Hypothalamus (tissue), 51 donors: ENCODE measurements at places on chromosomes 5 and 9.

GRCh38 chr5:167576126-167576525 is 715.3 kb upstream of the WWC1 start:
- no peak for DNase-seq

DNA sequence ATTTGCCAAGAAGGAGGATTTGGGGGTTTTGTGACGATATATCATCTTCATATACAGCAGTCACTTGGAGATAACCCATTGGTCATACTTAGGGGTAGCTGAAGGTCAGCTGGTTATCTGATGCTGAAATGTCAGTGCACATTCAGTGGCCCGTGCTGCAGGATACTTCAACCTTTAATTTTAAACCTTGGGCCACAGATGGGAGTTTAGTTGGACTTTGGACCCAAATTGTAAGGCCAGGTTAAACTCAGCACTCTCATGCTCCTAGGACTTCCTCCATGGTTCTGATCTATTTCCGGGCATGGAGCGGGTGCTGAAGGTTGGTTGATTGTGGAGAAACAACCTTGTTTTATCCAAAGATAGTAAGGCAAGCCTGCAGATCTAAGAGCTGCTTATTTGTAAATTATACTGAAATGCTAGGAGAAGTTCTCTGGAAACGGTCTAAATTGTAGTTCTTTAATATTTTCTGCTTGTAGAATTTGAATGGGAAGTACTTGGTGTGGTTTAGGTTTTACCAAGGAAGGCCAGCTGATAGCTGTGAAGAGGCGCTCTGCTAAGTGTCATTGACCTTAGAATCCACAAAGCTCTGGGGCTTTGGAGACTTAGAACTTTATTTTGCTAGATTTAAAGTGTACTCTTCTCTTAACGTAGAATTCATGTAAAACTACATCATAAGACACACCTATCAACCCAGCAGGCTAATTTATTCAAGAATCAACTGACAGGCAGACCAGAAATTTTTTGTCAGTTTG is 38.6 kb downstream of the SLC44A1 start:
- no peak for DNase-seq

DNA sequence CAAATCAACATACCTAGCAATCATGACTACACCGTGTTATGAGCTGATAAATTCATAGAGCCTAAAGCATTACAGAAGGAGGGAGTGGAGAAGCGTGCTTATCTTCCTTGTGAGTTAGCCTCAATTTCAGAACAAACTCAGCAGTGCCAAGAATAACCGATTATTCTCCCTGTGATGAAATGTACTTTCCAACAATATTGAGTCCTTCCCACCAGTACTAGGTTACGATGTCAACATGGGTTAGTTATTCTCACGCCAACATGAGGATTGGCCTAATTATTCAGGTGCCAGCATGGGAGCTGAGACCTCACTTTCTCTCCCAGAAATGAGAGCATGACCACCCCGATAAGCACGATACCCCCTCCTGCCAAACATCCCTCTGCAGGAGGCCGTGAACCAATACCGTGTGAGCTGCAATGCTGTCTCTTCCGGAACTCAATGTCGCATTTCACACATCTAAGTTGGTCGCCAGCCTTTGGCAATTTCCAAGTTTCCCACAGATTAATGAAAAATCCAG is 193.7 kb downstream of the ENC1 start:
- DNase-seq: no peak

DNA sequence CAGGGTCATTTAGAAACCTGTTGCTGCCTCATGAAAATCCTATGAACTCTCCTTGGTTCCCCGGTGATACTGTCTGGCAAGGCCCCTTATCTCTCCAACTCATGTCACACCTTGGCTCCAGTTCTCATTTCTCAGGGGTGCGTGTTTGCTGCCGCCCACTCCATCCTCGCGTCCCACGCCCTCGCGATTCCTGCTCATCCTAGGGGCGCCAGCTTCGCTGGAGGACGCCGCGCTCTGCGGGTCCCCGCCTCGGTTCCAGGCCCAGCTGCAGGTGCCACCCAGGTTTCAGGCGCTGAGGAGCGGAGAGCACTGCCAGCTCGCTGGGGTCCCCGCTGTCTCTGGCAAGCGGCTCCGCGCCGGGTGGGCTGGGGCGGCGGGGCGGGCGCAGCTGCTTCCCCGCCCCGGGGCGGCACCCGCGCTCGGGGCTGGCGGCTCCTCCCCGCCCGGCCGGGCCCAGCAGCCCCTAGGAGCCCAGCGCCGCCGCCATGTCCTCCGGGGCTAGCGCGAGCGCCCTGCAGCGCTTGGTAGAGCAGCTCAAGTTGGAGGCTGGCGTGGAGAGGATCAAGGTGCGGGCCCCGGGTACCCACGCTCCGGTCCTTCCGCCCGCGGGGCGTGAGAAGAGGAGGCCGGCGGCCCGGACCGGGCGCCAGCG is at the start of gene GNG10:
Gene GNG10 (plus strand): TSS at position 456 of the 652 bp plus-strand sequence. CDS start 30 bp downstream, at position 486.
- DNase-seq: peak; percentile 25

DNA sequence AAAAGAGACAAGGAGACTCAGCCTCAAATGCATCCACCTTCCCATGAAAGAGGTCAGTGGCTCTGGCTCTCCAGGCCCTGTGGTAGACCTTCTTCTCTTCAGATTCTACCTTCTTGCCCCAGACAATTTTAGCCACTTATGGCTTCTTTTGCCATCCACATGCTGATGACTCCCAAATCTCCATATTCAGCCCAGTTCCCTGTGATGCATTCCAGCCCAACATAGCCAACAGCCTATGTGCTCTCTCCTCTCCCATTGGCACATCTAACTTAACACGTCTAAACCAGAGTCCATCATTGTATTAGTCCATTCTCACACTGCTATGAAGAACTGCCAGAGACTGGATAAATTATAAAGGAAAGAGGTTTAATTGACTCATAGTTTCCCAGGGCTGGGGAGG is 108.8 kb downstream of the FSTL4 start:
- DNase-seq: no peak

DNA sequence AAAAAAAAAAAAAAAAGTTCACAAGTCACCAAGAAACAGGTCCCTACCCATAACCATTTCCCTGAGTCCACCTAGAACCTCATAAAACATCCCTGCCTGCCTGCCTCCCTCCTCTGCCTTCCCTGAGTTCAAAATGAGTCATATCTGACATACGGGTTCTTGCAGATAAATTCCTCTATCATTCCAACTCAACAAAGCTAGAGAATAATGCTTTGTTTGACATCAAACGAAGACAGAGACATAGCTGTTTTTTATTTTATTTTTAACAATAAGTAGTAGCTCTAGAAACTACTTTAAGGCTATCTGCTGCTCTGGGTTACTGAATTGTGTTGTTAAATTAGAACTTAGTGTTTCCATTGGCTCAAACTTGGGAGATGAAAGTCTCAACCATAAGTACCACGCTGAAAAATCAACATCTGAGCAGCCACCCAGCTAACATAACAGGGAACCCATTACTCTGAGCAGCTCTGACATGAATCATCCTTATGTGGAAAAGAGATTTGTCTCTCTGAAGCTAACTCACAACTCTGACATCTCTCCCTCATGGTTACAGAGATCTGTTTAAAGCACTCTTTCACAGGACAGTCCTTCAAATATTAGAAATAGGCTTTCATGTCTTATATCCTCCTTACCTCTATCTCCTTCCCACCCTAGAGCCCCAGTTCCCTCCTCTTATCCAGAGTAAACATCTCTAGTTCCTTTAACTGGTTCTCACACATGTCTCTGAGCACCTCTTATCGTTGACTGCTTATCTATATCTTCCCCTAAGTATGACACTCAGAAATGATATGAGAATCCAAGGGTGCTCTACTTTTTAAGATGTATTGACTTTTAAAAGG is 12.1 kb downstream of the TMEM245 start:
- DNase-seq: no peak

- no peak for DNase-seq
Observed at GRCh38 chr5:112960863-112961504, 15.6 kb upstream of the DCP2 start.

DNA sequence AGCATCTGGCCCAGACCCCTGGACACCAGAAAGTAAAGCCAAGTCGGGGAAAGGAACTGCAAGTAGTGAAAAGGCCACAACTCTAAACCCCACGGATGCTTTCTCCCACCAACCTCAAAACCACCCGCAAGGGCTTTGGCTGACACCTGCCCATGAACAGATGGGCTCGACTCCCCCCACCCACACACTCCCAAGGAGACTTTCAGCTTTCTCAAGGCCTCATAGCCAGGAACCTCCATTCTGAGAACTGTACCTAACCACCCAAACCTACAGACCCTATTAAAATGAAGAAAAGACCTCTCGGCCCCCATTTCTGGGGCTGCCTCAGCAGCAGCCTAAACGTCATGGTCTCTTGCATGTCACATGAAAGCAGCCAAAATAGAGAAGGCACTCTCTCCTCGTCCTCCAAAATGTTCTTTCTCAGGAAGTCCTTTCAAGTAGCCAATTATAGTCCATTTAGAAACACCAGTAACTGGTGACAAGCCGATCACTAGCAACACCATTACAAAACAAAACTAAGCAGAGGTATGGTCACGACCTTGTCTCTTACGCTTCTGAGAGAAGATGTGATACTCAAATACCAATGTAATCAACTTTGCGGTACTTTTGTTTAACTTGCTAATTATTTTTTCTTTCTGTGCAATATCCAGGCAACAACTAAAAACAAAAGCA is 2.9 kb downstream of the B4GALT1 start:
- no peak for DNase-seq

GRCh38 chr9:109923806-109924205 is 143.8 kb downstream of the PALM2AKAP2 start:
- no peak for DNase-seq

DNA sequence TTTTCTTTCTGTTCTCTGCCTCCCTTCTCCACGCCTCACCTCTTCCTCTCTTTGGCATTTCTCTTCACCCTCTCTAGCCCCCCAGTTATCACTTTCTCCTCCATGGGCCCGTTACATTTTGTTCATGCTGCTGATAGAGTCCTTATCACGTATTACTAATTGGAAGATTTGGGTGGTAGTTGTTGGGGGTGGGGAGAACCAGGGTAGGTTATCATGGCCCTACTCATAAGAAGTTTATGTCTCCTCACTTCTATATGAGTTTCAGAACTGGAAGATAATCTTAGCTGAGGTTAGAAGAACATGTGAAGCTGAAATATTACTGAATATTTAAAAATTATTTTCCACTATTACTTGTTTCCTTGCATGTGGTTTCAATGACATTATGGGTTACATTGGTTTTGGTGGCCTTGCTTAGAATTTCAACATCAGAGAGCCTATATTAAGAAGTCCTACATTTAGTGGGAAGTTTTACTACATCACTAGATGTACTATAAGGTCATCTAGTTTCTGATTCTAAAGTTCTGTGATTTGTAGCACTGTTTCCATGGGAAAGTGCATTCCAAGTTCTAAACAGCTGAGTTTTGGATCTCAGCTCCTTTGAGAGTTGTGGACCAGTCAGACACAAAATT is 36.8 kb downstream of the PIP5K1B start:
- no peak for DNase-seq

DNA sequence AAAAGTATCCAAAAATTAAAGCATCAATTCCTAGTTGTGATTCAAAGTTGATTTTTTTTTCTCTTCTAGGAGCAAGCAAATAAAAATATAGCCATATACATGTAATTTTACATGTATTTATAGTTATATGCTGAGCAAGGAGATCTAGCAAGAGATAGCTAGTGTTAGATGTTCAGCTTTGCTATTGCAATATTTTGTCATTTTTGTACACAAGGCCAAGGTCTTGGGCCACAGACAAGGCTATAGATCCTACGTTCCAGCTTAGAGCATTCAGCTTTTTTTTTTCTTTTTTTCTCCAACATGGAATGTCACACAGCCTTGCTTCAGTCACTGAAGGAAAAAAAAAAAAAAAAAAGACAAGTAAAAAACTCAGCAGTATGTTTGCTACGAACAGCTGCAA is 36.8 kb downstream of the HMGCR start:
- no peak for DNase-seq
